ENCODE measurements at places on chromosomes 5 and 9. TPM values are rescaled to one million over a fixed set of nuclear protein-coding genes. Genes with fewer than 3 reads are reported as not detected.

The TNFSF15 gene
- total RNA-seq: 0.59 TPM

DNA sequence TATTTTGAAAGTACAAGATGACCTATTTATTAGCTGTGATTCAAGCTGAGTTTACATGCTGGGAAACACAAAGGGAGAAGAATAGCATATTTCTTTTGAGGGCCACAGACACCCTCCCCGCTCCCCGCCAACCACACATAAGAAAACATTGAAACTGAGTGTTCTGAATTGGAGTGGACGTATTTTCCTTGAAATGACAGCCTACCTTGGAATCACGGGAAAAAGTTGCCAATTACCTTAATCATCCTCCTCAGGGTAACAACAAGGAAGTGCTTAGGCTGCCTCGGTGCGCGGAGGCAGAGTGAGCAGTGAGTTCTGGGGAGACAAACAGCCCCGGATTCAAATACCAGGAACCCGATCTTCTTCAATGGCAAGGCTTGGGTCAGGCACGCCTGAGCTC is 31.4 kb downstream of the CFAP77 start:
- DNase-seq: no peak

DNA sequence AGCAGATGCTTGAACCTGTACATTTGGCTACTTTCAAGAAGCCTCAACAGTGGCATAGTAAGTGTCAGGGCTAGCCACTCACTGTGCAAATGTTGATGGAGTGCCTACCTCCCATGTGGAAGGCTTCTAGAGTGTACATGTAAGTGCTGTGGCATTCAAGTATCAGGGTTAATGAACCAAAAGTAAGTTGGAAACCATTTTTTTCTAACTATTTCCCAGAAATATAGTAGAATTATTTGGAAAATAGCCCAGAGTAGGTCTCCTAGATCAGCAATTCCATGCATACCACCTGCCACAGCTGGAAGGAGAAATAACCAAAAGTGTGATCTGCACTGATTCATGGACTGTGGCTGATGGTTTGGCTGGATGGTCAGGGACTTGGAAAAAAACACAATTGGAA is 53.3 kb downstream of the FOXD1 start:
- no peak for DNase-seq

The KIF24 gene
- total RNA-seq: 2.6 TPM

The FOXI1 gene
- total RNA-seq: 0.10 TPM

DNA sequence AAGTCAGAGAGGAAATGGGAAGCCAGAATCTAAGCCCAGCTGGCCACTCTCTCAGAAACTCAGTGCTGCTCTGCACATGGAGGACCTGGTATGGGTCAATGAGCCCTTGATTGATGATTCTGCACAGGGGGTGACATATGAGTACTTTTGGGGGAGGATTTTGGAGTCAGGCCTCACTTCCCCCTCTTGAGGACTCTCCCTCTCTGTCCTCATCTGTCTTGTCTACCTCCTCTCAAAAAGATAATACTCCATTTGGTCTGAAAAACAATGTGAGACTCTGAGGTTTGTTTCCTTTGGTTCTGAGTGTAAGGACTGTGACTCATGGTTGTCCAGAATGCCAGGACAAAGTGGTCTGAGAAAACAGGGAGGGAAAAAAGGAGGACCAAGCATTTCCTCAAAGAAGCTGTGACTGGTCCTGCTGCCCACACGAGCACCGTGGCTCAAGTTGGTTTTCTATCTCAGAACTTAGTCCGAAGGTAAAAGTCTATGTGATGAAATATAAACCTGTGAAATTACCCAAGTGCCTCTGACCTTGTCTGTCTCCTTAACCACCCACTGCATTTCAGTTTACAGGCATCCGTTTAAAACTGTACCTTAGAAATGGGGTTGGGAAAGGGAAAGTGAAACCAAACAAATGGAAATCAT is 11.1 kb downstream of the TTC39B start:
- DNase-seq: peak; percentile 35

GRCh38 chr9:9552665-9553064 is 1060.1 kb downstream of the PTPRD start:
- no peak for DNase-seq

DNA sequence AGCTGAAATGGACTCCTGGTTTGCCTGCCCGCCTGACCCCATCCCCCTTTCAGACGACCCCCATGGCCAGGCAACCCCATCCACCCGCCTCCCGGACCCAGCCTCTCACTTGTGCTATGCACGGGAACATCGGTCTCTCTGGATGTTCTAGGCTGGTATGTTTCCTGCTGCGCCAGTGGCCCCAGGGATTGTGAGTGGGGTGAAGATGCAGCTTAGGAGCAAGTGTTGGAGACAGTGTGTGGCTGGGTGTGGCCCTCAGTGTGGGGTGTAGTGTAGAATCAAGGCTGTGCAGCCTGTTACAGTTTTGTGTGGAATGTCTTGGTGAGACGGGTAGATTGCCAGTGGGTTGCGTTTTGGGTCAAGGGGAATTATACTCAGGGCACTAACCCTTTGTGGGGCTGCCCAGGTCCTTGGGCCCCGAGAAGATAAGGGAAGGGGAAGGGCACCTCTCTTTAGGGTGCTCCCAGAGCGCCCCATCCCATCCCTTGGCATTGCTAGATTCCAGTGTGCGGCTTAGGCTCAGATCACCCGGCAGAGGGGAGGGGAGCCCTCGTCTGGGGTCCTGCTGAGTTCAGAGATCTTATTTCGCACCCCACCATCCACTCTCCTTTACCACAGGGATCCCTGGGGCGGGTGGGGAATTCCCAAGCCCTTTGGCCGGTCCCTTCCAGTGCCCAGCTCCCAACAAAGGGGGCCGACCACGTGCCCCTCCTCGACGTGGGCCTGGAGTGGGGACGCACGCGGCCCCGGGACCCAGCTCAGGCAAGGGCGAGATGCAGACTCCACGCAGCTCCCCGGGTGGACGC is 4.6 kb downstream of the IER5L start:
- DNase-seq: no peak

GRCh38 chr5:72588640-72589039 is 81.4 kb upstream of the ZNF366 start:
- DNase-seq: no peak

GRCh38 chr5:9850456-9850855 is 220.3 kb upstream of the TAS2R1 start:
- DNase-seq: no peak

The GRXCR2 gene
- total RNA-seq: not detected

DNA sequence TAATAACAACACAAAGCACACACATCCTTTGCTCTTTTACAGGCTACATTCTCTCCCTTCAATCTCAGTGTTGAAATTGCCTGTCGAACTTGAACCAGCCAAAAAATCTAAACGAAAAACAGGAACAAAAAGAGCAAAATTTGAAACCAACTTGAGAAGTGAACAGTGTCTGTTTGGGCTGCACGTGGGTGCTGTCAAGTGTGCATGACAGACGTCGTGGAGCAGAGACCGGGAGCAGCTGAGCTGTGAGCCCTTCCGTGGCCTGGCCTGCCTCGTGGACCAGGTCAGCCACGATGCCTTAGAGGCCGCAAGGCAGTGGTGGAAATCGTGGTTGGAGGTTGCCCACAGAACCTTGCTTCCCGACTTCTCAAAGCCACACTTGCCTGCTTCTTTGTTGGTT is 34.8 kb upstream of the DENND1A start:
- no peak for DNase-seq

The EQTN gene
- total RNA-seq: 1.4 TPM

The PCDHB15 gene
- total RNA-seq: 3.6 TPM

The PLAC8L1 gene
- total RNA-seq: not detected

GRCh38 chr5:150258130-150258529 is 31.4 kb downstream of the CAMK2A start:
- no peak for DNase-seq

DNA sequence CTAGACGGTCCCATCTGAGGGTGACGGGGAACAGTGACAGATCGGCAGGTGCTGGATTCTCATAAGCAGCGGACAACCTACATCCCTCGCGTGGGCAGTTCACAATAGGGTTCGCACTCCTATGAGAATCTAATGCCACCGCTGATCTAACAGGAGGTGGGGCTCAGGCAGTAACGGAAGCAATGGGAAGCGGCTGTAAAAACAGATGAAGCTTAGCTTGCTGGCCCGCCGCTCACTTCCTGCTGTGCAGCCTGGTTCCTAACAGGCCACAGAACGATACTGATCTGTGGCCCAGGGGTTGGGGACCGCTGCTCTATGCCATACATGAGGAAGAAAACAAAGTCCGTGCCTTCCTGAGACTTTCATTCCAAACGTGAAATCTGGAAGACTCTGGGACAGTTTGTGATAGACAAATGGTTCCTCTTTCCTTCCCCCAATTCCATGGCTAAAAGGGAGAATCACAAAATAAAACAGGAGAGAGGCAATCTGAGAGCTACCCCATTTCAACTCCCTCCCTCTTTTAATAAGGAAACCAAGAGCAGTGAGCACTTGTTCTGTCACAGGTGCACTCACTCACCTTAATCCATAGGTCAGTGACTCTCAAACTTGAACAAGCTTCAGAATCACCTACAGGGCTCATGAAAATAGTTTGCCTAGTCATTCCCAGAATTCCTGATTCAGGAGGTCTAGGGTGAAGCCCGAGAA is 12.1 kb downstream of the PDCL start:
- DNase-seq: no peak

The DMRT1 gene
- not detected for total RNA-seq

GRCh38 chr5:60959156-60959555 is 14.2 kb downstream of the NDUFAF2 start:
- no peak for DNase-seq

DNA sequence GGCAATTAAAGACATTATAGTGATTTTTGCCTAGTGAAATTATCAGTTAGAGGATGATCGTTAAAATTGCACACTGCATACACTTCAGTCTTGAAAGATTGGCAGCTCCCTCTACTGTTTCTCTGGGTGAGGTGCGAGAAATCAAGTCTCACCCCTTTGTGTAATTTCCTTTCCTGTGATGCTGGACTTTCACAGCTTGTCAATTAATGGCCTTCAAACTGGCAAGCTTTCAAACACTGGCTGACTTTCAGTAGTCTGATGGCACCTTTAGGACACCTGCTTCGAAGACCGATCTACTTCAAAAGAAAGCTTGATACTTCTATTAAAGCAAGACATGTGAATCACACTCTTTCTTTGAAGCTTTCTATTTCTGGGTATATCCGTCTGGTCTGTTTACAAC is 706.7 kb upstream of the PTPRD start:
- no peak for DNase-seq

The HTR4 gene
- total RNA-seq: not detected

The CCNO gene
- 0.20 TPM for total RNA-seq

GRCh38 chr5:162434281-162434680 is 366.7 kb downstream of the GABRG2 start:
- no peak for DNase-seq

The NEUROG1 gene
- not detected for total RNA-seq

The IGIP gene
- 10.9 TPM for total RNA-seq

The ABL1 gene
- 35.5 TPM for total RNA-seq

DNA sequence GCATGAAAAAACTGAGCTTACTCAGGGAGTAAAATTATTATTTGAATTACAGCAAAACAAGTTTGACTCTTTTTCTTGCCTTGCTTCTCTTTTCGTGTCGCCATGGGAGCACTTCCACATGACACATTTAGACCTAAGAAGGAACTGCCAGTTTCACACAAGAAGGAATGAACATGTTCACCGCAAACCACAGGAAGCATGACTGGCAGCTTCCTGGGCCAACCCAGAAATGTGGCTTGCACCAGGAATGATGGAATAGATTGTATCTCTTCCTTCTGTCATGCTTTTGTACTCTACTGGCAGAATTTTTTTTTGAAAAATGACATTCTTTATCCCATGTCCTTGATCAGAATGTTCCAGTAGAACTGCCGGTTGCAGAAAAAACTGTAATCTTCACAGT is 32.9 kb upstream of the MAN2A1 start:
- DNase-seq: peak; percentile 76

- DNase-seq: peak; percentile 68
These were observed 355.4 kb downstream of the PDE4D start for GRCh38 chr5:59537961-59538749.

- no peak for DNase-seq
These were observed 54.5 kb downstream of the BNC2 start for GRCh38 chr9:16816011-16816410.

The PCDHB16 gene
- total RNA-seq: 2.5 TPM

DNA sequence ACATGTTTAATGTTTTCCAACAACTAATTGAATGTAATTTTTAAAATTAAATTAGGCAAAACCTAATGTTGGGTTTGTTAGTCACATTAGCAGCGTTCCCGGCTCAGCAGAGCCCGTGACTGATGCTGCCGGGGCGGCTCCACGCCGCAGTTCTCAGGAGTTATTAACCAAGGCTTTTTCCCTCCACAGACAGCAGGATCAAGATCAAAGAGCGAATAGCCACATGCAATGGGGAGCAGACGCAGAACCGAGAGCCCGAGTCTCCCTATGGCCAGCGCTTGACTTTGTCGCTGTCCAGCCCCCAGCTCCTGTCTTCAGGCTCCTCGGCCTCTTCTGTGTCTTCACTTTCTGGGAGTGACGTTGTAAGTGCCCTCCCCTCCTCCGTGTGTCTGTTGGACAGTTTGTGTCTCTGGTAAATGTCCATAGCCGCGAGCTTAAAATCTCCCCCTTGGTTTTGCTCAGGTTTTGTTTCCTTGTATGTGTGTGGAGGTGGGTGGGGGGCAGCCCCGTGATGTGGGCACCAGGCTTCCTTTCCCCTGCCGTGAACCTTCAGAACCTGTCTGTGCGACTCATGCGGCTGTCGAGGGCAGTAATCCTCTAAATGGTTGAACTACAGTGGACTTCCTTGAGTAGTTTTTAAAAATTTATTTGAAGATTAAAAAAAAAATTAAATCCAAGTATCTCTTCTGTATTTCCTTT is 37.1 kb downstream of the TENT4A start:
- DNase-seq: no peak

The TMEM38B gene
- total RNA-seq: 19.9 TPM

DNA sequence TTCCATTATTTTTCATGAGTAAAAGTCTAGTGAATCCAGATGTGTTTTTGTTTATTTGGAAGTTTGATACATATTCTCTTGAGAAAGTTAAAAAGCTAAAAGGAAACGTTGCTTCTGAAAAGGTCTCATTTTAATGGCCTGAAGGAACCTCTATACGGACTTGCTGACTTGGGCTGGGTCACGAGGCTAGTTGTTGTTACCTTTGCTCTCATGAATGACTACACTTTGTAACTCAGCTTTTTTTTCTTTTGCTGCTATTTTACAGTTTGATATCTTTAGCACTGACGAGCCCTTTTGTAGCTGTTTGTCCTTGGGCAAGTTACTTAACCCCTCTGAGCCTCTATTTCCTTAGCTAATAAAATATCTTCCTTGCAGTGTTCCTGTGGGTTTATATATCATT is 211.5 kb downstream of the PCSK5 start:
- DNase-seq: no peak

- peak; percentile 35 for DNase-seq
These were observed 364.9 kb downstream of the ICE1 start for GRCh38 chr5:5787373-5787772.

The CDH18 gene
- total RNA-seq: 16.5 TPM

GRCh38 chr5:39249564-39250274 is 30.4 kb upstream of the FYB1 start:
- no peak for DNase-seq
